ENCODE measurements at places on chromosomes 4 and X.

- DNase-seq = no peak
These were observed 4.8 kb downstream of the SLC49A3 start for GRCh38 chr4:683982-684622.

DNA sequence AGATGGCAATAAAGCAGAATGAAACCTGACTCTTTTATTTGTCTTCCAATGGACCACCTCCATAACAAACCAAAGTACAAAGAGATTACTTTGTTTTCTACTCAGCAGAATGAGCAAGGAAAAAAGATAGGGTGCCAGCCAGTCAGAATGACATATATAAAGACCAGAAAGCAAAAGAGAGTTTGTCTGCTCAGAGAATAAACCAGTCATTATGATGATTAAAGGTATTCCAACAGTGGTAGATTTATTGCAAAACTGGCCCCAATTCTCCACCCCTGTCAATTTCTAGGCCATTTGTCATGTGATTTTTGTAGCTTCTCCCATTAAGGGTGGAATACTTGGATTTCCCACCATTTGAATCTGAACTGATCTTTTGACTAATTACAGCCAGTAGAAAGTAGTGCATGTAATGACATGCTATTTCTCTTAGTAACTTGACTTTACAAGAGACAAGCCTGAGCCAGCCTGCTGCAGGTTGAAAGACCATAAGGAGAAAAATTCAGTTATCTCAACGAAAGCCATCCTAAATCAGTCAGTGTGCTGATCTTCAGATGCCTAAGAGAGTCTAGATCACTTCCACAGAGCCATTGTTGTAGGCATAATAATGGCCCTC, 203.1 kb downstream of the EPHA5 start:
- DNase-seq = no peak

GRCh38 chr4:130306566-130306965, 1210.6 kb downstream of the C4orf33 start:
- DNase-seq = no peak

GRCh38 chr4:93981594-93981993, 153.0 kb downstream of the ATOH1 start:
- DNase-seq = no peak

DNA sequence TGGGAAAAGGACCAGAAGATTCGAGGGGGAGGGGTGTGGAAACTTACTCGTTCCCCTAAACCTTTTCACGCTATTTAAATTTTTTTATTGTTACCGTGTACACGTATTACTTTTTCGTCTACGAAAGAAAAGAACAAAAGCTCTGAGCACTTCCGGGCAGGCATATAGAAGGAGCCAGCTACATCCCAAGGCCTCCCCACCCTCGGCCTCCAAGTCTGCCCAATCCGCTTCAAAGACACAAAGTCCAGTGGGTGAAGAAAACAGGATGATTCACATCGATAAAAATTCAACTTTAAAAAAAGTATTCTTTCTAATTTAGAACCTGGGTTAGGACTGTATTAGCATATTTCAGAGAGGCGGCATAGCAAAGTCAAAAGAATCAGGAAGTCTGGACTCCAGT, 23.1 kb downstream of the SEL1L3 start:
- no peak for DNase-seq

DNA sequence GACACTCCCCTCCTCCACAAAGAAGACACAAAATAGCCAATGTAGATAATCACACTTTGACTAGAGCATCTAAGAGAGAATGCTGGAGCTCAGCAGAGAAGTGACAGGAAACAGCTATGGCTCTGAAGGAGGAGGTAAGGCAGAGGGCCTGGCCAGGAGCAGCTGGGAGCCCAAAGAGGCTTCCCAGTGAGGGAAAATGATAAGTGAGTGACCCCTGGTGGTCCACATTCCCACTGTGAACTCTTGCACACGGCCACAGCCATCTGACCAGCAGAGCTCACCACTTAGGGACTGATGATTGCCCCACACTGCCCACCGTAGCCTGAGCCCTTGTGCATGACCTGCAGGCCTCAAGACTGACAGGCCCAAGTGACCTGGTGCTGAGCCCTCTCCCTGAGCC, 162.7 kb upstream of the GALNTL6 start:
- DNase-seq = no peak

GRCh38 chrX:141467442-141467841, 117.1 kb downstream of the SPANXA1 start:
- no peak for DNase-seq

DNA sequence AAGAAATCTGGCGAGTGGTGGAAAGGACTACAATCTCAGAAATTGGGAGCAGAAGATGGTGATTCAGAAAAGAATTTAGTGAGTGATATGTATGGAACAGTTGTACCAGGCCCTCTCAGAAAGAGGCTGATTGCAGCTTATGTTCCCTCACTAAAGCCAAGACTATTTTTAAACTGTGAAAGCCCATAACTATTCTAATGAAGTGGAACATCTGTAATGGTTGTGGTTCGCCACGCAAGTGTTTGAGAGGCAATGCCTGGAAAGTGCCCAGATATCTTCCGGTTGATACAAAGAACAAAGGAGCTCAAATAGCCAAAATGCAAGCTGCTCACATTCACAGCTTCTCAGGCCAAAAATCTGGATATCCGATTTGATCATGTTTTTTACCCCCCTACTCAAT, 1250.7 kb downstream of the RAPGEF2 start:
- no peak for DNase-seq

Data from brain pericyte (primary cell).